Breast epithelium (tissue), 4 donors: ENCODE measurements at places on chromosomes 16 and 17.

DNA sequence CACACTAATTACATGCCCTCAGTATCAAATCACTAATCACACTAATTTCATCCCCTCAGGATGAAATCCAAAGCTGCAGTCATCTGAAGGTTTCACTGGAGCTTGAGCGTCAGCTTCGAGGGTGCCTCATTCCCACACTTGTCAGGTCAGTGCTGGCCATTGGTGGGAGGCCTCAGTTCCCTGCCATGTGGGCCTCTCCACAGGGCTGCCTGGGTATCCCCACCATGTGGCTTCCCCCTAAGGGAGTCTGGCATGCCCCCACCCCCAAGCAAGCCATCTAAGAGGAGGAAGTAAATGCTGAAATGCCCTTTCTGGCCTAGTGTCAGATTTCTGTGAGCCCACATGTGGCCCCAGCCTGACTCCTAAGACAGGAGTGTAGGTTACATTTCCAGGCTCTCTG, 78.6 kb upstream of the CDH5 start:
- H3K4me1 ChIP-seq, result no peaks in the 10 kb centered on the region
- H3K27ac ChIP-seq, result no peak overlapping the region
- no peaks in the 10 kb centered on the region for H3K36me3 ChIP-seq
- no peak for DNase-seq
- H3K4me3 ChIP-seq, result no peak overlapping the region
- no peaks in the 10 kb centered on the region for H3K27me3 ChIP-seq

GRCh38 chr17:82160075-82160474, 52.6 kb downstream of the CCDC57 start:
- no peak overlapping the region for H3K4me3 ChIP-seq
- no peak for DNase-seq
- no peaks in the 10 kb centered on the region for H3K36me3 ChIP-seq

DNA sequence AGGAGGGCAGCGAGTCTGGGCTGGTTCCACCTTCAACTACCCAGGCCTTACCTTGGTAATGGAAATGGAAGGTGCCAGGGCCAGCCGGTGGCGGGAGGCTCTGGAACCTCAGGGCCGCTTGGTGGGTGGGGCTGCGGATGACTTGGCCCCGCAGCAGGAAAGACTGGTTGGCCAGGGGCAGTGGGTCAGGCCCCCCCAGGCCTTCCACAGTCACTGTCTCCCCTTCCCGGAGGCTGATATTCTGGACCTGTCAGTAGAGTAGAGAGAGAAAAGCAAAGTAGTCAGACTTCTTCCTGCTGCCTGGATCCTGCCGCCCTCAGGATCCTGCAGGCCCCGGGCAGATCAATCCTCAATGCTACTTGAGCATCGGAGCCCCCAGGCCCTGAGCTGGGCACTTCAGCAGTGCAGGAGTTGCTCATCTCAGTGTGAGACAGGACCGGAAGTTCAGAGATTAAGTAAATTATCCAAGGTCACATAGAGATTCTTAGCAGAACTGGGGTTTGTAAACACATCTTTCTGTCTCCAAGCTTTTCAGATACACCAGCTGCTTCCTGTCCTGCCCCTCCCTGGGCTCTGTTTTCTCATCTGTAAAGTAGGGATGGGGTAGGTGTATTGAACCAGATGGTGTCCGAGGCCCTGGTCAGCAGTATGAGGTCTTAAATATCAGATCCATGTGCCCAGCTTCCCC, 18.5 kb upstream of the PHF12 start:
- no peaks in the 10 kb centered on the region for H3K36me3 ChIP-seq
- H3K4me1 ChIP-seq, result no peaks in the 10 kb centered on the region
- no peak overlapping the region for H3K4me3 ChIP-seq
- DNase-seq, result no peak
- no peak overlapping the region for H3K27ac ChIP-seq

GRCh38 chr16:84839054-84839453, 19.3 kb downstream of the CRISPLD2 start:
- H3K27me3 ChIP-seq, result no peaks in the 10 kb centered on the region
- H3K4me3 ChIP-seq, result no peak overlapping the region
- peaks cover 14% of the 10 kb centered on the region for H3K4me1 ChIP-seq
- H3K36me3 ChIP-seq, result no peaks in the 10 kb centered on the region

GRCh38 chr16:23069844-23070243, 79.4 kb downstream of the USP31 start:
- H3K27ac ChIP-seq, result peak overlapping the region; percentile 11
- no peak for DNase-seq
- H3K36me3 ChIP-seq, result peaks cover 12% of the 10 kb centered on the region
- no peak overlapping the region for H3K4me3 ChIP-seq
- H3K27me3 ChIP-seq, result no peaks in the 10 kb centered on the region

DNA sequence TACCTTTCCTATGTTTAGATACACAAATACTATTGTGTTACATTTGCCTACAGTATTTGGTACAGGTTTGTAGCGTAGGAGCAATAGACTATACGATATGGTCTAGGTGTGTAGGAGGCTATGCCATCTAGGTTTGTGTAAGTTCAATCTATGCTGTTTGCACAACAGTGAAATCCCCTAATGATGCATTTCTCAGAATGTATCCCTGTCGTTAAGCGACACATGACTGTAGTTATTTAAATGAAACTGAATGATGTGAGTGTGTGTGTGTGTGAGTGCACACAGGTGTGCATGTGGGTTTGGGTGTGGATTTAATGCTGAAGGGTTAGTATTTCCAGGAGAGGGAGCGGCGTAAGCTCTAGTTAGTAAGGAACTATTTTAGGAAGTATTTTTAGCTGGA, 34.6 kb upstream of the SMIM36 start:
- H3K4me1 ChIP-seq, result no peaks in the 10 kb centered on the region
- H3K27ac ChIP-seq, result no peak overlapping the region
- no peaks in the 10 kb centered on the region for H3K36me3 ChIP-seq

GRCh38 chr17:48113201-48113676, 5.7 kb downstream of the SNX11 start:
- no peaks in the 10 kb centered on the region for H3K4me1 ChIP-seq
- no peak for DNase-seq
- H3K36me3 ChIP-seq, result no peaks in the 10 kb centered on the region
- H3K27me3 ChIP-seq, result no peaks in the 10 kb centered on the region
- H3K27ac ChIP-seq, result no peak overlapping the region

GRCh38 chr16:53642094-53642493, 61.6 kb downstream of the RPGRIP1L start:
- H3K27ac ChIP-seq, result no peak overlapping the region
- no peak for DNase-seq
- H3K36me3 ChIP-seq, result no peaks in the 10 kb centered on the region
- H3K27me3 ChIP-seq, result no peaks in the 10 kb centered on the region
- H3K4me3 ChIP-seq, result no peak overlapping the region

DNA sequence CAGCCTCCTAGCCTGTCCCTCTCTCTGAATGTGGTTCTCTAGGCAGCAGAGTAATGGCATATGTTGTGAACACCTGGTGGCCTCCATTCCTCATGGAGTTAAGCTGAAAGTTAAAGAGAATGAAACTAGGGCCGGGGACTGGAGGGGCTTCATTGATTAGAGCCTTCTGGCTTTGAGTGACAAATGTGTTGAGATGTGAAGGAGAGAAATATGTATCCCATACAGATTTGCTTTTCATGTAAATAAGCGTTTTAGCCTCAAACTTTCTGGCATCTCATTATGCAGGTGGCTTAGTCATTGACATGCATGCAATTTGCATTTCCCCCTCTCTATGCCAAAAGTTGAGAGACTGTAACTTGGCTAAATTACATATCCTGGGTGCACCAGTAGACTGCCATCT, 537.7 kb upstream of the EEF2KMT start:
- no peaks in the 10 kb centered on the region for H3K4me1 ChIP-seq
- H3K36me3 ChIP-seq, result no peaks in the 10 kb centered on the region
- H3K4me3 ChIP-seq, result no peak overlapping the region

GRCh38 chr16:84207879-84208278, 16.9 kb downstream of the ADAD2 start:
- no peak overlapping the region for H3K27ac ChIP-seq
- no peak overlapping the region for H3K4me3 ChIP-seq
- DNase-seq, result no peak
- H3K27me3 ChIP-seq, result no peaks in the 10 kb centered on the region
- no peaks in the 10 kb centered on the region for H3K36me3 ChIP-seq

DNA sequence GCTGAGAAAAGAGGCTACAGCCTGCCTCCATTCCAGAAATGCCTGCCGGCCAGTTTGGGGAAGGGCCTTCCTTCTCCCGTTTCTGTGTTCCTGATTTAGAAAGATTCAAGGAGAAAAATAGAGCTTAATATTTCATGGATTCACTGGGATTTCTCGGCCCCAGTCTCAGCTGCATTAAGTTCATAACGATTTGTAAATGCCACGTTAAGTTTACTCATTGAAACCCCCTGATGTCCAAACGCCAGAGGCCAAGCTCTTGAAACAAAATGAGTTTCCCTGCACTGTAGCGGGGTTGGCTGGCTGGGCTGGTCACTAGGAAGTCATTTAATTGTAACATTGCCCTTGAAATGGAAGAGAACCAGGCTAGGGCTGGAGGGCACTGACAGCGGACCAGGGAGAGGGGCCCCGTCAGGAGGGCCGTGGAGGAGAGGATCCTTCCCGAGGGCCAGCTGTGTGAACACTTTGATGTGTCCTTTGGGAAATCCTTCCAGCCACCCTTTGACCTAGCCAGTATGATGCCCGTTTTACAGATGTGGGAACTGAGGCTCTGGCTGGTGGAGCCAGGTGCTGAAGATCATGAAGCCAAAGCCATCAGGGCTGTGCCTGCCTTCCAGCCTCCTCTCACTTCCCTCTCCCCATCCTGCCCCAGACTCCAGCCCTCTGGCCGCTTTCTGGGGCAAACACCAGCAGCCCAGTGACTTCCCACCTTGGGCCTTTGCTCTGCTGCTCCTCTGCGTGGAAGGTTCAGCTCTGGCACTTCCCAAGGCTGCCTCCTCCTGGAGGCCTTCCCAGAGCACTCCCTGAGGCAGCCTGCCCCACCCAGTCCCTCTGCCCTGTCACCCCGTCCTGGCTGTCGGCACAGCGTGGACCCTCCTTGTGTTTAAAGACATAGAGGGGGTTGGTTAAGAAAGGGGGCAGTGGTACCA, 220.6 kb downstream of the KATNIP start:
- H3K4me1 ChIP-seq, result no peaks in the 10 kb centered on the region
- H3K4me3 ChIP-seq, result no peak overlapping the region
- H3K27me3 ChIP-seq, result no peaks in the 10 kb centered on the region

- peaks cover 4% of the 10 kb centered on the region for H3K36me3 ChIP-seq
- DNase-seq, result no peak
- no peak overlapping the region for H3K4me3 ChIP-seq
- no peak overlapping the region for H3K27ac ChIP-seq
- no peaks in the 10 kb centered on the region for H3K4me1 ChIP-seq
Observed at GRCh38 chr16:3487521-3488410, 7.5 kb downstream of the C16orf90 start.

DNA sequence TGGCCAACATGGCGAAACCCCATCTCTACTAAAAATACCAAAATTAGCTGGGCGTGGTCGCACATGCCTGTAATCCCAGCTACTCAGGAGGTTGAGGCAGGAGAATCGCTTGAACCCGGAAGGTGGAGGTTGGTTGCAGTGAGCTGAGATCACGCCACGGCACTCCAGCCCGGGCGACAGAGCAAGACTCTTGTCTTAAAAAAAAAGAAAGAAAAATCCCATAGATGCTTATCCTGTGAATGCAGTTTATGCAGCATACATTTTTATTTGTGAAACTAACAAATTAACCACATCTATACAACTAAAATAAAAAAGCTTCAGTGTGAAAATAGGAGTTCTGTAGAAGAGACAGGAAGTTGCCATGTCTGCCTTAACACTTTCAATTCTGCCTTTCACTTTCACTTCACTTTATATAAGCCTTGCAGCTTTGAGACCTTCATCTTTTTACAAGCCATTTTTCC, 7.1 kb downstream of the IGSF6 start:
- no peaks in the 10 kb centered on the region for H3K4me1 ChIP-seq
- no peak overlapping the region for H3K27ac ChIP-seq
- H3K27me3 ChIP-seq, result no peaks in the 10 kb centered on the region
- no peaks in the 10 kb centered on the region for H3K36me3 ChIP-seq
- peak overlapping the region; percentile 9 for H3K4me3 ChIP-seq
- no peak for DNase-seq

GRCh38 chr17:72525225-72526015, 404.6 kb downstream of the SOX9 start:
- no peaks in the 10 kb centered on the region for H3K4me1 ChIP-seq
- no peaks in the 10 kb centered on the region for H3K27me3 ChIP-seq
- no peak overlapping the region for H3K27ac ChIP-seq
